EL (cell line): ENCODE measurements at places on chromosomes 12 and 14.

DNA sequence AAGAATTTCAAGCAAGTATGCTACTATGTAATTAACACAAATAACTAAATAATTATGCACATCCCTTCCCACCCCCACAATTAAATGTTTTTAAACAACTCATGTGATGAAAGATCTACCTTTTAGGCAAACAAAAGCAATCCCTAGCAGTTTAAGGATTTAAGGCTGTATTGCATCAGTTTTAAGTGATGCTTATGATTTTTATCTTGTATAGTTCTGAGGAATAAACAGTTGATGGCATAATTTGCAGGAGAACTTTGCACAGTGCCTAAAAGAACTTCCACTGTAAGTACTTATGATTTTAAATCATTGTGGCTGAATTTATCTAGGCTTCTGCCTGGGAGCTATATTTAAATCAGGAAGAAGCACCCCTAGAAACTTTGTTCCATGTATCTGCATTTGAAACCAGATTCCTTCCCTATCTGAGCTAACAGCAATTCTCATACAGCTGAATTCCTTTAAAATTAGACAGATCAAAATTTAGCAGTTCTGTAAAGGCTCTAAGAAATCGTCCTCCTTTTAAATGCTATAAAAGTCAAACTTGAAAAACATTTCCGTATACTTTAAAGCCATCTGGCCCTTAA, 388.6 kb downstream of the BCAT1 start:
- DNase-seq, result no peak

GRCh38 chr12:52310622-52311284, 10.4 kb downstream of the KRT83 start:
- DNase-seq, result peak; percentile 45

GRCh38 chr14:63472986-63473788, 70.0 kb downstream of the PPP2R5E start:
- DNase-seq, result no peak

- DNase-seq, result peak; percentile 82
These were observed 63.6 kb downstream of the CHGA start for GRCh38 chr14:92986254-92987147.
